ENCODE measurements at places on chromosomes 3 and 15. TPM values are rescaled to one million over a fixed set of nuclear protein-coding genes. Genes with fewer than 3 reads are reported as not detected.

GRCh38 chr3:3027976-3028567, 82.1 kb downstream of the IL5RA start:
- peak; percentile 7 for DNase-seq
- H3K27me3 ChIP-seq: peaks cover 11% of the 10 kb centered on the region
- H3K36me3 ChIP-seq: no peaks in the 10 kb centered on the region
- H3K4me1 ChIP-seq: peaks cover 17% of the 10 kb centered on the region

DNA sequence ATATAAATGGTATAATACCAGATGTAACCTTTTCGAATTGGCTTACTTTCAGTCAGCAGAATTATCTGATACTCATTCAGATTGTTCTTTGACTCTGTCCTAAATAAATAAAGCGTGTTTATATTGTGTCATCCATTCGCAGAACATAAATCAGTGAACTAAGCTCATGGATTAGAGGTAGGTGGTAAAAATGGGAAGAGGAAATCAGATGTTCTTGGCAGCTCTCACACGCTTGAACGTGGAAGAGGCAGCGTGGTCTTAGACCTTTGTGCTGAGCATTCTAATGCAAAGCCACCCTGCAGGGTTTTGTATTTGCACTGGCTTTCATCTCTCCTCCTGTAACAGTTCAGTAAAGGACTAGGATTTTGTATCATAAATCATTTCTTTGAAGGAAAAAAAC, 441.4 kb downstream of the GABRG3 start:
- no peaks in the 10 kb centered on the region for H3K36me3 ChIP-seq
- no peaks in the 10 kb centered on the region for H3K27me3 ChIP-seq
- no peak overlapping the region for H3K27ac ChIP-seq
- H3K4me3 ChIP-seq: no peak overlapping the region
- no peak for DNase-seq
- H3K4me1 ChIP-seq: no peaks in the 10 kb centered on the region

DNA sequence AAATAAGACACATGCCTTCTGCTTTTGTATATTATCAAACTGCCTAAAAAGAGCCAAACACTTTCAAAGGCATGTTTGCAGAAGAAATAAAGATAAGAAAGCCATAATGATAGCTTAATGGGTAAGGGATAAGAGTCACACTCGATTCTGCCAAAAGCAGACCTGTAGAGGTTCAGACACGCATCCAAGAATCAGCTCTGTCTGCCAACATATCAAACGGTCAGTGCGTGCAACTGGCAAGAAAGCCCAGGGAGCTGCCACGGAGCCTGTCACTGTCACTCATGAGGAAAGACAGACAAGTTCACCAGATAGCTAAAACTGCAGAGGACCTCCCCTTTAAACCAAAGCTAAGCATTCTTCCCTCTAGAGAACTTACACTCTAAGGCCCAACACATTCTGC, 23.2 kb downstream of the DCP1A start:
- no peaks in the 10 kb centered on the region for H3K27me3 ChIP-seq
- peaks cover 17% of the 10 kb centered on the region for H3K36me3 ChIP-seq
- DNase-seq: no peak
- peaks cover 6% of the 10 kb centered on the region for H3K4me1 ChIP-seq

DNA sequence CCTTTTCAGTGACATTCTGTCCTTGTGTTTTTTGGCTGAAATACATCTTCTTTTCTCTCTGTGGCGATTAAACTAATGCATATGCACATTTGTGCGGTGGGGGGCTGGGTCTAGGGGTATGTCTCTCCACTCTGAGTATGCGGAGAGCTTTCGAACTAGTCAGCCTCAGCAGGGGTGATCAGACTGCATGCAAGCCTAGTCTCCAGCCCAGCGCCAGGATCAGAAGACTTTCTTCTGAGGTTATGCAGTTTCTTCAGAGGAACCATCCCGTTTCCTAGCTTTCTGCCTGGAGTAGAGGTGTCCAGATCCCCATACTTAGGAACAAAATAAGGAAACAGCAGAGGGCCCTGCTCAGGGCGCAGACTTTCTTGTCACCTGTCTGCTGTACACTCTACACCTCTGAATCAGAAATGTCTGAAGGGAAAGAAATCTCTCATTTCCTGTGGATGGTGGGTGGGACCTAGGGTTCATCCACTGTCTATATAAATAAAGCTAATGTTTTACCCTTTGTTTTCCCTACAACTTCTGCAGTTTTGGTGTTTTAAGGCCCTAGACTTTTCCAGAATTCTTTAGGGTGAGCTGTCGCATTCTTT, 230.4 kb downstream of the ABHD5 start:
- H3K4me3 ChIP-seq: no peak overlapping the region
- no peak for DNase-seq
- peaks cover 43% of the 10 kb centered on the region for H3K27me3 ChIP-seq
- H3K27ac ChIP-seq: no peak overlapping the region

Gene CP
- not detected for total RNA-seq

DNA sequence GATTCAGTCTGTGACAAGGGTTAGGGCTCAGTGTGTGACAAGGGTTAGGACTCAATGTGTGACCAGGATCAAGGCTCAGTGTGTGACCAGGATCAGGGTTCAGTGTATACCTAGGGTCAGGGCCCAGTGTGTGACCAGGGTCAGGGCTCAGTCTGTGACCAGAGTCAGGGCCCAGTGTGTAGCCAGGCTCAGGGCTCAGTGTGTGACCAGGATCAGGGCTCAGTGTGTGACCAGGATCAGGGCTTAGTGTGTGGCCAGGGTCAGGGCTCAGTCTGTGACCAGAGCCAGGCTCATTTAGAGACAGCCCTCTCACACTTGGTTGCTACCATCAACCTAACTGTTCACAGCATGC, 24.2 kb downstream of the LOXL1 start:
- peaks cover 16% of the 10 kb centered on the region for H3K4me1 ChIP-seq
- H3K4me3 ChIP-seq: no peak overlapping the region
- no peaks in the 10 kb centered on the region for H3K27me3 ChIP-seq
- no peak for DNase-seq
- H3K27ac ChIP-seq: no peak overlapping the region
- no peaks in the 10 kb centered on the region for H3K36me3 ChIP-seq

DNA sequence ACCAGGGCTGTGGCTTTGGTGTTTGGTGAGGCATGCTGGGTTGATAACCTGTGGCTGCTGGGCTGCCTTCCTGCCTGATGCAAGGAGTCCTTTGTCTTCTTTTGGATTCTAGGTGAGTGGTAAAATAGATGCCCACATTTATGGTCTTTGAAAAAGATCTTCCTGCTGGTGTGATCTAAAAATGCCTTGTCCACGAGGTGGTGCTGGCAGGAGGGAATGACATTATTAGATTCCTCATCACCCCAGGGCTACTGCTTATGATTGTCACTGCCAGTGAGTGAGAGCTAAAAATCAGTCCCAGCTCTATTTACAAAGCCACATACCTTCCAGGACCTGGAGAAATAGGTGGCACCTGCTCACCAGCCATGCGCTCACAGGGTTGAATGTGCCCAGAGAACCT, 355.5 kb upstream of the ROPN1 start:
- H3K27me3 ChIP-seq: peaks cover 8% of the 10 kb centered on the region
- no peak overlapping the region for H3K4me3 ChIP-seq
- DNase-seq: no peak
- H3K27ac ChIP-seq: no peak overlapping the region
- no peaks in the 10 kb centered on the region for H3K4me1 ChIP-seq
- H3K36me3 ChIP-seq: no peaks in the 10 kb centered on the region

GRCh38 chr3:33032938-33033337, 64.0 kb downstream of the GLB1 start:
- DNase-seq: no peak
- H3K27me3 ChIP-seq: no peaks in the 10 kb centered on the region
- H3K36me3 ChIP-seq: peaks cover 69% of the 10 kb centered on the region
- no peak overlapping the region for H3K4me3 ChIP-seq
- H3K4me1 ChIP-seq: peaks cover 38% of the 10 kb centered on the region

DNA sequence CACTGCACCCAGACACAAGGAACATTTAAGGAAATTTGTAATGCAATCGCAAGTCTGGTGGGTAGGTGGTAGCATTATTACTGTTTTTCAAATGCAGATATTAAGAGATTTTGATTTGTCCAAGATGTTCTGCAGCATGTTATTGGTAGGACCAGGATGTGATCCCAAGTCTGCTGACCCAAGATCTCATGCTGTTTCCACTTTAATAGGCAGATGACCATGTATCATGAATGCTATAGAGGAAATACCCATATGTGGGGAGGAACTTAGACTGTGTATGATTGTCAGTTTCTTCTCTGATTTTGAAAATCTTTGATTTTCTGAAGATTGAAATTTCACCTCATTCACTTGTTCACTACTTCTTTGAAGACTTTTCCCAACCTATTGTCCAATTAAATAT, 28.7 kb downstream of the ATP6V1A start:
- peaks cover 1% of the 10 kb centered on the region for H3K36me3 ChIP-seq
- H3K4me3 ChIP-seq: no peak overlapping the region
- H3K27ac ChIP-seq: no peak overlapping the region
- H3K27me3 ChIP-seq: no peaks in the 10 kb centered on the region

Gene VILL
- 19.4 TPM for total RNA-seq

GRCh38 chr15:74202452-74203401, at the start of gene STRA6:
TSS of gene STRA6 (minus strand) at chr15:74202787. CDS start at chr15:74202267, 520 bp downstream.
- H3K27ac ChIP-seq: no peak within 1 kb of the TSS
- H3K4me3 ChIP-seq: no peak within 1 kb of the TSS
- H3K4me1 ChIP-seq: no peaks in the 10 kb centered on the region
- no peaks in the 10 kb centered on the region for H3K36me3 ChIP-seq
- peaks cover 6% of the 10 kb centered on the region for H3K27me3 ChIP-seq

Measured in activated CD4-positive, alpha-beta T cell treated with anti-CD3 and anti-CD28 coated beads, Interleukin-2, amount 10 ng/mL, durations not matched to agents 7 days and 5 days (primary cell).